ENCODE measurements at places on chromosomes 2 and 18.

DNA sequence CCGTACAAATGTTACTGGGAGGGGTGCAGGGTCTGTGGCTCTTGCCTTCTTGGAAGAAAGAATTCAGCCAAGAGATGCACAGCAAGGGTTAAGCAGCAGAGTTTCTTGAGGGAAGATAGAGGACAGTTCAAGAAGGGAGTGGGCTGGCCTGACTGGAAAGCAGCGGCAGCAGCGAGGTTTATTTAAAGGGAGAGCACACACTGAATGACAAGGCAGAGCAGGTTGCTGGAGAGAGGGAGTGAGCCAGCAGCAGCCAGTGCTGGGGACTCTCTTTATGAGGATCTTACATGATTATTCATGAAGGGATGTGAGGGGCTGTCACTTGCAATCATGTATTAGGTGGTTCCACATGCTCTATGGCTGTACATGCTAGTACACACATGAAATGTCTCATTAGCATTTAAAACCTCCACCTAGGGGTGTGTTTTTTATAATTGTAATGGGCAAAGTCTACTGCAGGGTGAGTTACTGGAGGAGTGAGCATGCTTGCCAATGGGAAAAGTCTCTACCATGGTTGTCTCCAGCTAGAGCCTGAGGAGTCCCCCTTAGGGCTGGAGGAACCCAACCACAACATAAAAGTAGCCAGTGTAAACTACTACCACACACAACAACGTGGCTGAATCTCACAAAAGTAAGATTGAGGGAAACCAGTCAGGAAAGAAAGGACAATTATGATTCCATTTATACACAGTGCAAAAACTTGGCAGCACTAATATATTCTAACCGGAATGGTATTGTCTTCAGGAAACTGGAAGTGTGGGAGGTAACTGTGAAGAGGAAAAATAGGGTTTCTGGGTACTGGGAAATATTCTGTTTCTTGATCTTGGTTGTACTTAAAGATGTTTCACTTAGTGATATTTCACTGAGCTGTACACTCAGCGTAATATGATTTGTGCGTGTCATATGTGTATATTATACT is 87.6 kb upstream of the FAM110C start:
- no peak for DNase-seq

GRCh38 chr2:35099342-35099741 is 1256.2 kb upstream of the CRIM1 start:
- DNase-seq = no peak

GRCh38 chr2:153787612-153788011 is 84.1 kb upstream of the GALNT13 start:
- DNase-seq = no peak

- DNase-seq = no peak
Measured at GRCh38 chr2:136436936-136437335, 319.0 kb upstream of the CXCR4 start.

- no peak for DNase-seq
Measured at GRCh38 chr2:82007071-82007664, 1702.6 kb upstream of the LRRTM1 start.

DNA sequence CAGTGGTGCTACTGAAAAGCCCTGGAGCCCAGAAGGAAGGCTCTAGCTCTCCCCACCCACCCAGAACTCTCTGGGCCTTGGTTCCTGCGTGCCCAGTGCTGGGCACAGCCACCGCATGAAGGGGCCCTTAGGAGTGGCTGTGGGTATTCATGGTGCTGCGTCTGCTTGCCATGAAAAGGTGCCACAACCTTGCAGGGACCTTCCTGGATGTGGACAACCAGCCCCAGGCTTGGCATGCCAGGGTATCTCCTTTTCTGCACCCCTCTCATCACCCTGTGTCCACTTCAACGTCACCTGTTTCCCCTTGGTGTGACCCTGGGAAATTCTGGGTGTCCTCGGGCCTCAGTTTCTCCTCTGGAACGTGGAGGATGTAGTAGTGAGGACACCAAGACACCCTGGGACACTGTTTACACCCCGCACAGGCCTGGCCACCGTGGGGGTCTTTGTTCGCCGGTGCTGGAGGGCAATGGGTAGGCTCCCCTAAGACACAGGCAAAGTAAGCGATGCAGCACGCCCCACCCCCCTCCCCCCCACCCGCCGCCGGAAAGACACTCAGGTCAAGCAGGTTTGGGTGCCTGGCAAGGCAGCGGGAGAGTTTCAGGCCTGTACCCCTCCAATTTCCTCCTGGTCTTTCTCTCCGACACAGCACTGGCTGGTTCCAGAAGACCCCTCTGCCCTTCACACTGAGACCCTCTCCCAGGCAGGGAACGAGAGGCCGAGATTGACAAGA is 34.8 kb upstream of the TAF1B start:
- DNase-seq = no peak

GRCh38 chr2:210798180-210798579 is 241.8 kb downstream of the CPS1 start:
- DNase-seq = no peak

DNA sequence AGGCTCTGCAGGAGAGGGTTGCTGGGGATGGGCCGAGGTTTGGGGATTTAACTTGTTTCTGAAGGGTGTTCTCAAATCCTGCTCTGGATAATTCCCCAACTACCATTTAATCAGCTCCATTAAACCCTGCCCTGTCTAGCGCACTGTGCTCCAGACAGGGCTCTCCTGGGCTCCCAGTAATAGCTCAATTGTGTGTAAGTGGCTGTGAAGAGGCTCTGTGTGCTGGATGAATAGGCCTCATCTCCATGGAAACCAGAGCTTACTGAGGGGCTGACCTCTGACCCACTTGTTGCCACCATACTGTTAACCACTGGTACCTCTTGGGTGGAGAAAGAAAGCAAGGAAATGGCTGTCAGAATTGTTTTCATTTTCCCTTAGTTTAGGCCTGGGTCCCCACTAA is 92.9 kb downstream of the TGOLN2 start:
- no peak for DNase-seq

- no peak for DNase-seq
Measured at GRCh38 chr2:225425284-225425683, 25.8 kb downstream of the NYAP2 start.

GRCh38 chr2:200477667-200478131 is 32.2 kb downstream of the KCTD18 start:
- no peak for DNase-seq

- DNase-seq = no peak
Measured at GRCh38 chr2:170587922-170588321, 127.2 kb upstream of the SP5 start.

GRCh38 chr18:47917923-47918610 is 12.4 kb downstream of the SMAD2 start:
- no peak for DNase-seq

DNA sequence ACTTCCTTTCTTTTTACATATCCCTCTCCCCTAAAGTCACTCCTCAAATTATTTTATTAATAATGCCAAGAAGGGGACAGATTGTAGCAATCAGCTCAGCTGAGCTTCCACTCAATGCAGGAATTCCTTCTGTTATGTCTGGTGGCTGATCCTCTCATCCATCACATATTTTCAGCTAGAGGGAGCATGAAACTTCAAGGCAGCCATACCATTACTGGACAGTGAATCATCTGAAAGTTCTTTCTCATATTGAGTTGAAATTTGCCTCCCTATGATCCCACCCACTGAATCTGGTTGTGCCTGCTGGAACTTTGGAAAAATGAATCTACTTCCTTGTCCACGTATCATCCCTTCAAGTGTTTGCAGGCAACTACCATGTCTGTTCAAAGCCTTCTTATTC is 11.2 kb downstream of the ZNF385B start:
- no peak for DNase-seq

DNA sequence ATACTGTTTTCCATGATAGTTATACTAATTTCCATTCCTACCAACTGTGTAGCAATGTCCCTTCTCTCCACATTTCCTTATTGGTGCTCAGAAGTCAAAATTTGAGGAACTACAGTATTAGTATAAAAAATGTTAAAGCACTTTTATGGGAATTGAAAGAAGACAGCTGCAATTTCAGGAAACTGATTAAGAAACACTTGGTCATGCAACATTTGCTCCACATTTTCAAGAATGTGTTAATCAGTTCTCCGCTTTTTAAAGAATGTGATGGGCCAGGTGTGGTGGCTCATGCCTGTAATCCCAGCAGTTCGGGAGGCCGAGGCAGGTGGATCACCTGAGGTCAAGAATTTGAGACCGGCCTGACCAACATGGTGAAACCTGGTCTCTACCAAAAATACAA is 33.6 kb upstream of the MGAT4A start:
- no peak for DNase-seq

Measured in naive thymus-derived CD4-positive, alpha-beta T cell (primary cell).